RWPE1 (cell line): ENCODE measurements at places on chromosomes 12 and 14.

GRCh38 chr12:128911861-128912260 is 58.6 kb downstream of the GLT1D1 start:
- DNase-seq, result no peak

DNA sequence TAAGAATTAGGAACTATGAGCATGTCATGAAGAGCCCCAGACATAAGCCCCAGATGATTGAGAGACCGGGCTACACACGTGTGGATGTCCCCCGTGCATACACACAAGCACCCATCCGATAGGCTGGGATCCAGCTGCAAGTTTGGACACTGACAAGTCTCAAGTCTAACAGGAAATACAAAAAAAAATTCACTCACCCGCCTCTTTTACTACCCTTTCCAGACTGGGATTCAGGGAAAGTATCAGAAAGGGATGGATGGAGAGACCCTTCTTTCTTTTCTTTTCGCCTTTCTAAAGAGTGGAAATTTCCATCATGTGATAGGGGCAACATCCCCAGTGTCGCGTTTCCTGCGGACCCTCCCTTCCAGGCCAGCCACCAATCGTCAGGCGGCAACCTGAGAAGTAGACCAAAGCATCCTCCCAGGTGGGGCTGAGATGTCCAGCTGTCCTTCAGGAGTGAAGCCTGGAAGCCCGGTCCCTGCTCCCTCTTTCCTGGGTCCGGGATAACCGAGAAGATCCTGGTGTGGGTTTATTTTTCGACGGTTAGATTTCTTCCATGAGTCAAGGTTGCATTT is 6.4 kb upstream of the SLC38A4 start:
- no peak for DNase-seq

GRCh38 chr14:71985538-71986189 is 53.4 kb downstream of the RGS6 start:
- no peak for DNase-seq

DNA sequence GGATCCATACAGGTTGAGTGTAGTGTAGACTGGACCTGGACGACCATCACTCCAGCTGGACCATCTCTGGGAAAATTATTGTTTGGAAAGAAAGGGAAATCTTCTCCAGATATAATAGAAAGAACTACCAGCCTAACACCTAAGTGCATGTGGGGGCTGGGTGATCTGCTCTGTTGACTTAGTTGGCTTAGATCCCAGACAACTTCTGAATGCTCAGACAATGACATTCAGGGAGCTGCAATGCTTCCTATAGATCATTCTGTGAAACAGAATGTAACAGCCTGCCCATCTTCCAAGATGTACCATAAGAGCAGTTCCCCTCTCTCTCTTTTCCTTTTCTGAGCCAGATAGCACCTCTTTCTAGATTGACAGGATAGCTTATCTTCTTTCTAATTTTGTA is 572.8 kb upstream of the STXBP6 start:
- DNase-seq, result no peak
